ENCODE measurements at places on chromosomes 6 and 20. TPM values are rescaled to one million over a fixed set of nuclear protein-coding genes. Genes with fewer than 3 reads are reported as not detected.

FABP7 gene
- 3.9 TPM for total RNA-seq

GJA10 gene
- not detected for total RNA-seq

MYB gene
- total RNA-seq = 1.6 TPM

RIPPLY2 gene
- total RNA-seq = not detected

HLA-F gene
- 2.5 TPM for total RNA-seq

NMBR gene
- not detected for total RNA-seq

CBFA2T2 gene
- total RNA-seq = 39.7 TPM

SLC2A10 gene
- 23.8 TPM for total RNA-seq
